ENCODE measurements at places on chromosomes 5 and 9.

GRCh38 chr9:129852579-129852978 lies 17.3 kb downstream of the USP20 start:
- DNase-seq: no peak

DNA sequence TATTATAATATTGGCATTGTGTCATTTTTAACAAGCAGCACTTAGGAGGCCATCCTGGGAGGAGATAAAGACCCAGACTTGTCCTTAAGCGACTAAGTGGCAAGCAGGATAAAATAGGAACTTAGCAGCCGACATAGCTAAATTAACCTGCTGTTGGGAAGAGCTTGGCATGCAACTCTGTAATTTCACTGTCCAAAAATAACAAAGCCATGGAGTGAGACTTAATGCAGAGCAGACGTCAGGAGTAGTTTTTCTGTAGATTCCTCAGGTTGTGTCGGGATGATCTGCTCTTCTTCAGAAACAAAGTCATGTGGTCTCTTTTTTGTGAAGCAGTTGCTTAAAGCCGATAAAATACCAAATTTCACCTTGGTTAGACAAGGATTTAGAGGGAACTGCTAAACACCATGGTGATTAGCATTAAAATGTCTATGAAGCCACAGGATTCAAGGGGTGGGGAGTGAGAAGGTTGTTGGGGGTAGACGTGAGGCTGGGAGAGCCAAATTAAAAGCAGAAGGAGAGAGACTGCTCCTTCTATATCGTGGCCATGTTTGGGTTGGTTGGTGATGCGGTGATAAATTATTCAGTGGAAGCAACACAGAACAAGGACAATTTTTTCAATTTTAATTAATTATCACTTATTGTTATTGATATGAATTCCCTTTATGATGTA lies 303.0 kb downstream of the CSNK1G3 start:
- DNase-seq: no peak

- peak; percentile 64 for DNase-seq
These were observed 110.7 kb upstream of the RAD23B start for GRCh38 chr9:107172160-107172978.

- DNase-seq: no peak
These were observed 1.7 kb downstream of the CANX start for GRCh38 chr5:179700401-179700918.

- DNase-seq: no peak
These were observed 49.3 kb downstream of the ZFAND5 start for GRCh38 chr9:72315510-72316311.

DNA sequence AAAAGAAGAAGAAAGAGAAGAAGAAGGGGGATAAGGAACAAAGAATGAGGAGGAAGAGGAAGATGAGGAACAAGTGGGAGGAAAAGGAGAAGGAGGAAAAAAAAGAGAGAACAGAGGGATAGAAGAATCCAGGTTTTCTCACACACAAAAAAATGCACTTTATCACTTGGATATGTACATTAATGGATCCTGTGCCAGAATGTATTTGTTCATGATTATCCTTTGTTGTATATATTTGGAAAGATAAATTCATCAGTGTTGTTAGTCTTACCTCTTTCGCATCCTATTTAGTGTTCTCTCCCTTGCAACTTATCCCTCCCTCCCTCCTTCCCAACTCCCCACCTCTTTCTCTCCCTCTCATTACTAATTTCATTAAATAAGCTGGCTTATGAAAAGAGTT lies 298.8 kb downstream of the SLCO4C1 start:
- no peak for DNase-seq

DNA sequence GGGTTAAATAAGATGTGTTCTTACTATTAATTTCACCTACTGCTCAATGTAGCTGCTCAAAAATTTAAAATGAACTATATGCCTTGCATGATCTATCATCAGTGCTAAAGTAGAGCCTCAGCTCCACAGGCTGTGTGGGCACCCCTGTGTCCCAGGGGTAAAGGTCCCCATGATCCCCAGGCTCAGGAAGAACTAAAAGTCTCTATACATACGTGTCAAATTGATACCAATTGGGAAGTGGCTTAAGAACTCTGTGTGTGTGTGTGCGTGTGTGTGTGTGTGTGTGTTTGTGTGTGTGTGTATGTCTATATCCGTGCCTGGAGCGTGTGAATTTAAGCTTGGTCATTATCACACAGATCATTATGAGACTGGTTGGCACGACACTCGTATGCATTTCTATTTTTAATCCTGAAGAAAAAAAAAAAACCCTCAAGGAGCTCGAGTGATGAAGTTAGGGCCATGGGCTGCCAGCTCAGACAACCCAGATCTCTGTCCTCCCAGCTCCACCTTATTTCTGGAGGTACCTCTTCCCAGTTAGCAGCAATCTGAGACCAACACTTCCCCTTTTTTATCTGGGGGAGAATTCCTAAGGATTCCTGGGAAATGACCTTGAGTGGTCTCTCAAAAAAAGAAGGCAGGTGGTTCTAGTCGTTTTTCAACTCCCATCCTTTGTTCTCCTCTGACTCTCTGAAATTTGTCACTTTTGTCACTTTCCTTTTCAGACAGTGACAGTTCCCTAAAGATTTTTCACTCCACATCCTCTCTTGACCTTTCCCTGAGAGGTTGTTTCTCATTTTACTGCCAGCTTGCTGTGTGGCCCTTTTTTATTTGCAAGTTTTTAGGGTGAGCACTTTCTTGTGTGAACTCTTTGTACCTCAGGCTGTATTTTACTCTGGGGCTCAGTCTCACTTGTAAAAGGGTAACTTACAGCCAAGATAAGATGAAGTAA lies 45.7 kb upstream of the CTXN3 start:
- DNase-seq: no peak

- no peak for DNase-seq
These were observed 12.6 kb upstream of the ANKH start for GRCh38 chr5:14884062-14884612.

- no peak for DNase-seq
These were observed 207.2 kb upstream of the DAPK1 start for GRCh38 chr9:87290241-87291052.

DNA sequence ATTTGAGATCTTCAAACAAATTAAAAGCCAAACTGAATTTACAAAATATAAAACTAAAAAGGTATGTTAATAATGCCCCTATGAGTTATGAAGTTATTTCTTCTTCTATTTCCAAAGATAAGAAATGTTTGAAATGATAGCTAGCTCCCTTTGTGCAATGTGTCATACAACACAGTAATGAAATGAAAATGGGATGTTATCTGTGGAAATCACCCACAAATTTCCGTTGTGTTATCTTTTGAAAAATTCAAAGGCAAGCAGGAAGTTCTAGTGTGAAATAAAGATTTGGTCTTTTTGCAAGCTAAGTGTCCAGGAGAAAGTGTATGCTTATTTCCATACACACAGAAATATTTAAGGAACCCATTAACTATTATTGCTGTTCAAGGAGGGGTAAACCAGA lies 375.3 kb upstream of the PRR16 start:
- DNase-seq: no peak

DNA sequence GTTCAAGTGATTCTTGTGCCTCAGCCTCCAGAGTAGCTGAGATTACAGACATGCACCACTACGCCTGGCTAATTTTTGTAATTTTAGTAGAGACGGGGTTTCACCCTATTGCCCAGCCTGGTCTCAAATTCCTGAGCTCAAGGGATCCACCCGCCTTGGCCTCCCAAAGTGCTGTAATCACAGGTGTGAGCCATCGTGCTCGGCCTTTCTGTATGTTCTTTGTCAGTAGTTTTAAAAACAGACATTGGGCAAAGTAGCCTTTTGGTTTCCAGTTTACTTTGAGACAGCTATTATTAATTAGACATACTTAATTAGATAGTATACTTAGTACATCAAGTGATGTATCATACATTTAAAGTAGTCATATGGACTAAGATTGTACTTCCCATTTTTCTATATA lies 45.2 kb downstream of the RBM27 start:
- DNase-seq: no peak

GRCh38 chr5:126801992-126802294 lies 25.0 kb downstream of the LMNB1 start:
- DNase-seq: no peak
